Urinary bladder (tissue), 4 donors: ENCODE measurements at places on chromosomes 7 and 10. TPM values are rescaled to one million over a fixed set of nuclear protein-coding genes. Genes with fewer than 3 reads are reported as not detected.
A peak's percentile ranks its signal among the peaks of the same experiment; 100 is the strongest.

- no peak for DNase-seq
Measured at GRCh38 chr7:41256186-41256945, 446.5 kb downstream of the INHBA start.

- no peak for DNase-seq
Measured at GRCh38 chr10:125060026-125060425, 100.3 kb downstream of the CTBP2 start.

- no peak for DNase-seq
Measured at GRCh38 chr10:132834311-132834761, 48.4 kb upstream of the NKX6-2 start.

The PON1 gene
- not detected for total RNA-seq

- DNase-seq, result no peak
Measured at GRCh38 chr7:106518967-106519366, 142.0 kb downstream of the CCDC71L start.

- peak; percentile 36 for DNase-seq
Measured at GRCh38 chr7:148434181-148434757, 156.3 kb upstream of the C7orf33 start.

DNA sequence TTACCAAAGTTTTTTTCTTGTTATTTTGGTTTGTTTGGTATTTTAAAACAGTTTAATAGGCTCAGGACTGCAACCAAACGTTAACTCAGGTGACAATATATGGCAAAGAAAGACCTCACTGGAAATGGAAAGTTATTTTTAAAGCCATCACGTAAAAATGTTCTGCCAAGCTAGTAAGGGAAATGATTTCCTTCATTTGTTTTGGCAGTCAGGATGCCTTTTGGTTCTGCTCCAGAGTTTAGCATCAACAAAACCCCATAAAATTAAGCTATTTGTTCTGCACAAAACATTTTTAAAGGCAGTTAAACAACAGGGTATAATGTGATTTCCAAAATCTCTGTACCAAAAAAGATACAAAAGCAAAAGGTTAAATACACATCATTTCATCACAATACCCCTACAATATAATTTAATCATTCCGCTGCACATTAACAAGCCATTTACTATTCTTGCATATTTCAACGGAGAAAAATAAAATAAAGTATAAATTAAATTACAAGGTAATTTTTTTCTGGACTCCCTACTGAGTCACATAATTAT is 172.4 kb downstream of the SEMA3E start:
- DNase-seq, result no peak

The RTKN2 gene
- 12.2 TPM for total RNA-seq

GRCh38 chr10:48938281-48938680 is 1.4 kb downstream of the LRRC18 start:
- DNase-seq, result no peak

- no peak for DNase-seq
Measured at GRCh38 chr10:71964098-71964742, at the start of gene CHST3. TSS of gene CHST3 (plus strand) at chr10:71964395. CDS start at chr10:72005843, 41,448 bp downstream.

The ZNF485 gene
- 5.2 TPM for total RNA-seq

The VIPR2 gene
- 2.0 TPM for total RNA-seq

GRCh38 chr10:43261578-43262396 is 5.1 kb downstream of the RASGEF1A start:
- no peak for DNase-seq

The AKR1C8 gene
- total RNA-seq, result not detected

DNA sequence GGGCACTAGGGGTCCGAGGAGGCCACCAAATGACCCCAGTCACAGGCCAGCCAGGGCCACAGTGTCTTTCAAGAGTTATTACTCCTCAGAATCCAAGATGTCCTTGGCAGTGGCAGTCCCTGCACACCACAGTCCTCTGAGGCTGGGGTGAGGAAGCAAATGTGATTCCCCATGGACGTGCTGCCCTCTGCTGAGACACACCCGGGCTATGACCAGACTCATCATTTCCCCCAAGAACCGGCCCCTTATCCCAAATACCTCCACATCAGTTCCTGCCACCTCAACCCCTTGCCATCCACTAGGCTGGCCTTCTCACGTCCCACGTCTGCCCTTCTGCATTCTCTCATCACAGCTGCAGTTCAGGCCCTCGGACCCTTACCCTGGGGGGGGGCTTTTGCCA is 5.0 kb downstream of the PRKAG2 start:
- no peak for DNase-seq

- no peak for DNase-seq
Measured at GRCh38 chr10:23253780-23254179, 61.7 kb downstream of the PTF1A start.

DNA sequence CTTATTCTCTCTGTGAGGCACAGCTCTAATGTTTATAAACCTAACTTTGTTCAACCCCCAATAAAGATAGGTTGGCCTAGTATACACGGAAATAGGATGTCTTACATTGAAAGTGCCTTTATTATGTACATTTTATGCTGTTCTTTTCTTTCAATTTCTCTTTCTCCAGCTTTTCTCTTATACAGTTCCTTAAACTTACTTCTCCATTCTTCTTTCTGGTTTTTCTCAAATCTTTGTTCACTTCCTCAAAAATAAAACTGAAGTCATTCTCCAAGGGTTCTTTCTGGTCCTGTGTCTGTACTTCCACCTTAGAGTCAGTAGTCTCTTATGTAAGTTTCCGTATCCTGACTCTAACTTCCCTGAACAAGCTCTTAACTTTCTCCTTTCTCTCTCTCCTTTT is 29.2 kb upstream of the NAMPT start:
- DNase-seq, result no peak

The JCAD gene
- 52.0 TPM for total RNA-seq

GRCh38 chr7:108170251-108170650 is 40.1 kb upstream of the LAMB4 start:
- no peak for DNase-seq

The NME8 gene
- total RNA-seq, result not detected

The LRRC4 gene
- 3.2 TPM for total RNA-seq

The ENTPD7 gene
- total RNA-seq, result 26.2 TPM

GRCh38 chr10:132207536-132208461 is 21.1 kb downstream of the DPYSL4 start:
- DNase-seq, result no peak

The ZNF365 gene
- 0.85 TPM for total RNA-seq

DNA sequence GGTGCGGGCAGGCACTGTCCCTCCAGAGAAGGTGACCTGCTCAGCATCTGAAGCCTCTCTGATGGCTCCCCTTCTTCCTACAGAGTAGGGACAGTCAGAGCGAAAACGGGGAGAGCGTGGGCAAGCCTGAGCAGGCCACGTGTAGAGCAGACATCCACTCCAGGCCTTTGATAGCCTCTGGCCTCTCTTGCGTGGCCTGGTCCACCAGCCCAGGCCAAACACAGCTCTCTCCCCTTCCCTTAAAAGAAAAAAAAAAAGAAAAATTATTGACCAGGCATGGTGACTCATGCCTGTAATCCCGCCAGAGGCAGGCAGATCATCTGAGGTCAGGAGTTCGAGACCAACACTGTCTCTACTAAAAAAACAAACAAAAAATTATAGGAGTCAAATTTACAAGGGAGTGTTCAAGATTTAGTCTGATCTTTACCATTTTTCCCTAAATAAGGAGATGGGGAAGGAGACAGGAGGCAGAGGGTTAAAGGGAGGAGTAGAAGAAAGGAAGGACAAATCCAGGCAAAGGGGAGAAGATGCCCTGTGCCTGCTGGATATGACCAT is 84.8 kb downstream of the PLXNA4 start:
- no peak for DNase-seq

GRCh38 chr10:75427951-75428350 is 3.5 kb upstream of the LRMDA start:
- no peak for DNase-seq

- DNase-seq, result no peak
Measured at GRCh38 chr10:79178614-79179163, 109.9 kb downstream of the ZMIZ1 start.

DNA sequence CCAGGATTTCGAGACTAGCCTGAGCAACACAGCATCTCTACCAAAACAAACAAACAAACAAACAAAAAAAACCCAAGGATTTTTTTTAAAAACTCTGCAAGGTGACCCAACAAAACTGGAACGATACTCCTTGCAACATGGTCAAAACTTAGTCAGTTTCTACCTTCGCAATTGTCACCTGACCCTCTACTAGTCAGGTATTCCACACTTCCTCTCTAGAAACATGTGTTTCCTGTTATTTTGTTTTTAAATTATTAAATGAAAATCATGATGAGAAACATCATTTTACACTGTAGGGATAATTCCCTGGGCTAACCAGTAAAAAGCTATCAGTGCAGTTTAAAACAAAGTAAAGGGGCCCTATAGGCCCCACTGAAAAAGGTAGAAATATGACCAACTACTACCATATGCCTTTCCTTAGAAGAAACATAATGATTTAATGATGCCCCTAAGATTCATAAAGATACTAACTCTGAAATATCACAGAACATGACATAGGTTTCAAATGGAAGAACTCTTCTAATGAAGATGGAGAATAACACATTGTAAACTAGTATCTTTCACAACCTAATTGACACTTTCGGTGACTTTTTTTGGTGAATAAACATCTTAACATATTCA is 8.7 kb downstream of the BRAF start:
- DNase-seq, result no peak

GRCh38 chr10:103811463-103811862 is 43.9 kb downstream of the SH3PXD2A start:
- DNase-seq, result no peak

The EPO gene
- total RNA-seq, result not detected
